ENCODE measurements at places on chromosomes 16 and 17.
A peak's percentile ranks its signal among the peaks of the same experiment; 100 is the strongest.

DNA sequence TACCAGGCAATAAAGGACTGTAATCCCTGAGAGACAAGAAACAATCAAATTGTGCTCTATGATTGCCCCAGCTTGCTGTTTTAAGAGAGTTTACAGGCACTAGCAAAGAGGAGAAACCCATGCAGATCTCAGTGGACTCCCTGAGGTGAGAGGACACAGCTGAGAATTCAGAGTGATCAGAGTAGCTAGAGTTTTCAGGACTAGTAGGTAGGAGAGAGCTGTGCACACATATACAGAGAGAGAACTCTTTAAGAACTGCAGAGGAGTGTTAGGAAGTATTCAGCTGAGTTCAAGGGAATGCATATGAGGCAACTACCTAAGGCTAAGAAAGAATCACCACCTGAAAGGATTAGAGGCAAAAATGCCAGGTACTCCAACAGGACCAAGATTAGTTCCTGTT lies 904.8 kb downstream of the CDH8 start:
- H3K36me3 ChIP-seq = no peaks in the 10 kb centered on the region
- no peaks in the 10 kb centered on the region for H3K4me1 ChIP-seq
- no peak for DNase-seq
- no peak overlapping the region for H3K27ac ChIP-seq

DNA sequence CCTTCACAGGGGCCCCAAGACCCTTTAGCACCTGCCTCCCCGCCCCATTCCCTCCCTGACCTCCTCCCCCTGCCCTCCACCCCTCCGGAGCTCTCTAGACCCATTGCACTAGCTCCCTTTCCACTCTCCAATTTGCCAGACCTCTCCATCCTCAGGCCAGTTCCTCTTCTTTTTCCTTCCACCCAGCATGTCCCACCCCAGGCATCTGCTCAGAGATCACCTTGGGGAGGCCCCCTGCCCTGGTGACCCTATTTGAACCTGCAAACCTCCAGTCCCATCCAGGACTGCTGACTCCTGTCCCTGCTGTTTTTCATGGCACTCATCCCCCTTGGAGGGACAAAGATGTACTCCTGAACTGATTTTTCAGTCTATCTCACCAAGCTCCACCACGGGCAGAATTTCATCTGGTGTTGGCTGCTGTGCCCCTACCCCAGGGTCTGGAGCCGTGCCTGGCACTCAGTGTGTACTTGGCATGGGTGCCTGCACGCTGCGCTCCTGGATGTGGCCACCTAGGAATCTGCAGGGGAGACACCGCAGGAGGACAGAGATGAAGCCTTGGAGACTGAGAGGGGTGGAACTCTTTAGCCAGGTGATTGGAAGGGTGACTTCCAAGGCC lies 85.6 kb upstream of the CACNG5 start:
- H3K27me3 ChIP-seq = no peaks in the 10 kb centered on the region
- no peak overlapping the region for H3K27ac ChIP-seq
- H3K36me3 ChIP-seq = peaks cover 42% of the 10 kb centered on the region

- H3K4me3 ChIP-seq = no peak overlapping the region
- DNase-seq = no peak
- no peaks in the 10 kb centered on the region for H3K27me3 ChIP-seq
- H3K4me1 ChIP-seq = no peaks in the 10 kb centered on the region
Observed at GRCh38 chr16:49704586-49705155, 151.2 kb downstream of the ZNF423 start.

DNA sequence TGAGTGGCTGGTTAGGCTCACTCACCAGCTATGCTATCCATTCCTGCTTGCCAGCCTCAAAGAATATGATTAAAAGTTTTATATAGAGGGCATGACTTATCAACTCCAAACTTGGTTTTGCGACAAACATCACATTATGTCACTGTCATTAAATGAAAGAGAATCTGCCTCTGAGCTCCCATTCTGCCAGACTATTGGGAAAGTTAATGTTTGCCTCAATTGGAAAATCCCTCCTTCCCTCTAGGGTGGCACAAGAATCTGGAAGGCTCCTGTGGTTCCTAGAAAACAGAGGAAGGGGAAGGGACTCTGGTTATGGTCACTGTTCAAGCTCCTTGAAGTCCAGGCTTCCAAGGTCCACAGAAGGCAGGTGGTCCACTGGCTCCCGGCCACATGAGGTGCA lies 50.5 kb upstream of the TEX2 start:
- no peak overlapping the region for H3K27ac ChIP-seq
- DNase-seq = no peak
- no peaks in the 10 kb centered on the region for H3K27me3 ChIP-seq
- no peak overlapping the region for H3K4me3 ChIP-seq
- no peaks in the 10 kb centered on the region for H3K4me1 ChIP-seq
- H3K36me3 ChIP-seq = no peaks in the 10 kb centered on the region

DNA sequence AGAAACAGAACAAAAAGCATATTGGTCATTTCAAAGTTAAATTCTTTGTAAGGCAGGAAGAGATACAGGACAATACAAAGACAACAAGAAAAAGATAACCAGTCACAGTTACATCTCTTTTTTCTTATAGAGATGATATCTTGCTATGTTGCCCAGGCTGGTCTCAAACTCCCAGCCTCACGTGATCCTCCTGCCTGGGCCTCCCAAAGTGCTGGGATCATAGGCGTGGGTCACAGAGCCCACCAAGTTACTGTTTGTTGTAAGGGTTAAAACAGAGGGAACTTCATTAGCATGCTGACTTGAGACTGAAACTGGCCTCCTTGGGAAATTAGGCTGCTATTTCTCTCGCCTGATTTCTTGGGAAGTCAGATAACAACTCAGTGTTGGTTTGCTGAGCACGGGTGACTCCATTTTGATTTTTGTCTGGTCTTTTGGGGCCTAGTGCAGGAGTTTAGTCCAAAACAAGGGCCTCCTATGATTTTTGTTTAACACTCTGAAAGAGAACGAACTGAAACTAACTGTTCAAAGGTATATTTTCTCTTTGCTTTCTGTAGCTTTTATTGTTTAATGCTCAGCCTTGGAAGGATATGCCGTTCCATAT lies 31.5 kb upstream of the SEC14L1 start:
- H3K4me3 ChIP-seq = no peak overlapping the region
- no peaks in the 10 kb centered on the region for H3K36me3 ChIP-seq
- DNase-seq = no peak
- no peak overlapping the region for H3K27ac ChIP-seq
- no peaks in the 10 kb centered on the region for H3K4me1 ChIP-seq

GRCh38 chr17:4345581-4346252 lies 20.8 kb downstream of the UBE2G1 start:
- no peak for DNase-seq
- H3K4me3 ChIP-seq = no peak overlapping the region
- no peaks in the 10 kb centered on the region for H3K27me3 ChIP-seq
- no peak overlapping the region for H3K27ac ChIP-seq
- H3K4me1 ChIP-seq = no peaks in the 10 kb centered on the region

DNA sequence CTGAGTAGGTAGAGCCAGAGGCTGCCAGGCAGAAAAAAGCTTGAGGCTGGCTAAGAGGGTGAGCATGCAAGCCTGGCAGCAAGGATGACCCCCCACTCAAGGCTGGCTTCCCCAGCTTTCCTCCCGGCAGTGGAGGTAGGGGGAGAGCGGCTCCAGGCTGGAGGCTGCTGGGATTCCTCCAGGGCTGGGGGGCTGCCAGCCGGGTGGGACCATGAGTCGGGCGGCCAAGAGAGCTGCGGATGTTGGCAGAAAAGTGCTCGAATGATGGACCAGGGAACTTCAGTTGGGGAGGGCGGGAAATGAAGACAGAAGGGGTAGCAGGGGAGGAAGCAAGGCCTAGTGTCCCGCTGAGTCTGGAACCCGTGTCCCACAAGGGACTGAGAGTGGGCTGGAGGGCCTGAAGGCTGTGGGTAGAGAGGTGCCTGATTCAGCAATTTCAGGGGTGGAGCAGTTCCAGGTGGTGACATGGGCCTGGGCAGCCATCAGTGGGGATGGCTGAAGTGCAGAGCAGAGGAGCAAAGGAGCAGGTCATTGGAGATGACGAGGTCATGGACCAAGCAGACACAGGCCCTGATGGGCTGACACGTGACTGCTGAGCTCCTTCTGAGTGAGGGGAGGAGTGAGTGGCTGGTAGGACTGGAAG lies 20.3 kb downstream of the HSD11B2 start:
- peaks cover 39% of the 10 kb centered on the region for H3K36me3 ChIP-seq
- H3K4me1 ChIP-seq = no peaks in the 10 kb centered on the region
- H3K4me3 ChIP-seq = no peak overlapping the region
- DNase-seq = no peak
- no peaks in the 10 kb centered on the region for H3K27me3 ChIP-seq

- no peak overlapping the region for H3K4me3 ChIP-seq
- DNase-seq = no peak
- peaks cover 21% of the 10 kb centered on the region for H3K36me3 ChIP-seq
- H3K27me3 ChIP-seq = no peaks in the 10 kb centered on the region
- H3K27ac ChIP-seq = no peak overlapping the region
Observed at GRCh38 chr16:70476272-70477020, 22.1 kb downstream of the FCSK start.

DNA sequence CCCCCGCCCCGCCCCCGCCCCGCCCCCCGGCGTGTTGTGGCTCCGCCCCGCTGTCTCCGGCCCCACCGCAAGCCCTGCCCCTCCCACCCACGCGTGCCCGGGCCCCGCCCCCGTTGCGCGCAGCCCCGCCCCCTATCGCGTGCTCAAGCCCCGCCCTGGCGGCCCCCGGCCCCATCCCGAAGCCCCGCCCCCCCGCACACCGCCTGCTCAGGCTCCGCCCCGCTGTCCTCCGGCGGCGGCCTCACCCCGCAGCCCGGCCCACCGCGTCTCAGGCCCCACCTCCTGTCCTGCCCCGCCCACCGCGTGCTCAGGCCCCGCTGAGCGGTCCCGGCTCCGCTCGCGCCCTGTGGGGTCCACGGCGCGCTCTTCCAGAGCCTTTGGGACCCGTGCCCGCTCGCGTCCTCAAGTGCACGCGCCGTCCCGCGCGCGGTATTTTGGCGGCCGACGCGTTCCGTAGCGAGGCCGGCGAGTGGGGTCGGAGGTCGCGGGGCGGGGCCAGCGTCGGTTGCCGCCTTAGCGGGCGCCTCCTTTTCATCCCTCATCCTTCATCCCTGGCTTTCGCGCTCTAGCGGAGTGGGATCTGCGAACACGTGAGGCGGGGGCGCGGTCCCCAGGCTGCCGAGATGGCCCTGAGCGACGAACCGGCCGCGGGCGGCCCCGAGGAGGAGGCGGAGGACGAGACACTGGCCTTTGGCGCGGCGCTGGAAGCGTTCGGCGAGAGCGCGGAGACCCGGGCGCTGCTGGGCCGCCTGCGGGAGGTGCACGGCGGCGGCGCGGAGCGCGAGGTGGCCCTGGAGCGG lies at the start of gene TBCD:
Gene TBCD (plus strand): TSS at position 495 of the 800 bp plus-strand sequence. CDS start 129 bp downstream, at position 624.
- peak; percentile 82 for DNase-seq
- no peaks in the 10 kb centered on the region for H3K27me3 ChIP-seq
- H3K4me1 ChIP-seq = peaks cover 11% of the 10 kb centered on the region
- H3K36me3 ChIP-seq = no peaks in the 10 kb centered on the region
- peak within 1 kb of the TSS; percentile 88 for H3K4me3 ChIP-seq

DNA sequence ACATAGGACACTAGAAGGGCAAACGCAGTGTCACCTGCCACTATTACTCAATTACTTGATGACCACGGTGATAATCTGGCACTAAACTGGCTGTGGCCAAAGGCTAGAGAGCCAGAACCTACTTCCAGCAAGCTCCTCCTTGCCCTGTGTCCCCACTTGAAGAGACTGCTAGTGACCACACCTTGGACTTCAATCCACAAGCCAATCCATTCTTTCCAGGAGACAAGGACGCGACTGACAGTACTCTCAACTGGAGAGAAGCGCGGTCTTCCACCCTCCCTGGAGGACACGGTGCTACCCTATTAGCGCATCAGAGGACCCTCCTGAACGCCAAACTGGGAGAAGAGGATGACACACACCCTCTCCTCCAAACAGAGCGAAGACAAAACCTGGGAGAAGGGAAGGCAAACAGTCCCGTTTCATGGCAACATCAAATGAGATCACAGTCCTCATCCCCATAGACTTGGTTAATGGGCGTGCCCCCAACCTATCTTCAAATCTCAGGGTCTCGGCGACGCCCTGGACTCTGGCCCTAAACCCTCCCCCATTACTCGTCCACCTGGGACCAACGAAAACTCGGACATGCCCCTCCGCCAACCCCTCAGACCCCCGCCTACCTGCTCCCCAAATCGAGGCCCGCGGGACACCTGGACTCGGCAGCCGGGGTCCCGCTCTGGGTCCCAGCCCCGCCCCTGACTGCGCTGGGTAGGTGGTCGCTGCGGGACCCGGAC lies 508 bp downstream of the FLCN start:
- peak overlapping the region; percentile 93 for H3K4me3 ChIP-seq
- DNase-seq = no peak
- H3K4me1 ChIP-seq = peaks cover 16% of the 10 kb centered on the region

GRCh38 chr17:1605681-1606351 lies 22.8 kb downstream of the SLC43A2 start:
- no peak overlapping the region for H3K4me3 ChIP-seq
- H3K27me3 ChIP-seq = no peaks in the 10 kb centered on the region
- H3K4me1 ChIP-seq = no peaks in the 10 kb centered on the region
- no peaks in the 10 kb centered on the region for H3K36me3 ChIP-seq
- H3K27ac ChIP-seq = no peak overlapping the region
- no peak for DNase-seq

DNA sequence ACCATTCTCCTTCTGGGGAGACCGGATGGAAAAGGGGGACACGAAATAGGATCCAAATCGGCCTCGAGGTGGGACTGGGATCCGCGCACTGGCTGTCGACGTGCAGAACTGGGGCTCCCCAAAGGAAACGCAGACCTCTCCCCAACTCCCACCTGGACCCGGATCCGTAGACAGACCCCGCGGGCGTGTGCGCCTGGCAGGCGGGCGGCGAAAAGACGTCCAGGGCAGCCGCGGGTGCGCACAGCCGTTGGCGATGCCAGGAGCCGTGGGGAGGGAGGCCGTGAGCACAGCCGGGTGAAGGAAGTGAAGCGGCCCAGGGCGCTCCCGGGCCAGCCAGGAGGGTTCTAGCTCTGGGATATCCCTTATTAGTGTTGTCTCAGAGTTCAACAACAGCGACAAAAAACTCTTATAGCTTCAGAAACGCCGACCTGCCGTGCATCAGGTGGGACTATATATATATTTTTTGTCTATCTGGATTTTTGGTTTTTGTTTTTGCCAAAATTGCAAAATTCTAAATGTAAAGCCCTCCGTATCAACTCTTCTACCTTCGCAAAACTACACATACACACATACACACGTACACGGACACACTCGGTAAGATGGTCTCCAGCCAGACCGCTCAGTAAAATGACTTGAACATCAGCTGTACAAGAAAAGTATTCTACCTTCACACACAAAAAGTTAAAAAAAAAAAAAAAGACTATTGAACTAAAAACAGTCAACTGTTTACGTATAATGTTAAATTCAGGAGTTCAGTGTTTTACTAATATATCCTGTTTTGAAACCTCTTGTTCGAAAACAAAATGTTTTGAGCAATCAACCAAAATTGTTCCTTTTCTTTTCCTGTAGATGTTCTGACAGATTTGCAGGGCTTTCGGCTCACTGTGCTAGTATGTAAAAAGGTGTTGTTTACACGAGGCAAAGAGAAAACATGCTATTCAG lies 5.2 kb upstream of the AATF start:
- no peaks in the 10 kb centered on the region for H3K36me3 ChIP-seq
- H3K4me3 ChIP-seq = no peak overlapping the region
- DNase-seq = no peak
- peaks cover 90% of the 10 kb centered on the region for H3K27me3 ChIP-seq
- H3K27ac ChIP-seq = no peak overlapping the region

Data from effector memory CD4-positive, alpha-beta T cell (primary cell).